Stimulated activated CD4-positive, alpha-beta T cell treated with anti-CD3 and anti-CD28 coated beads, Interleukin-1b, Interleukin-23, amount 100 ng/mL, for 1 hour (primary cell): ENCODE measurements at places on chromosomes 13 and 19.

DNA sequence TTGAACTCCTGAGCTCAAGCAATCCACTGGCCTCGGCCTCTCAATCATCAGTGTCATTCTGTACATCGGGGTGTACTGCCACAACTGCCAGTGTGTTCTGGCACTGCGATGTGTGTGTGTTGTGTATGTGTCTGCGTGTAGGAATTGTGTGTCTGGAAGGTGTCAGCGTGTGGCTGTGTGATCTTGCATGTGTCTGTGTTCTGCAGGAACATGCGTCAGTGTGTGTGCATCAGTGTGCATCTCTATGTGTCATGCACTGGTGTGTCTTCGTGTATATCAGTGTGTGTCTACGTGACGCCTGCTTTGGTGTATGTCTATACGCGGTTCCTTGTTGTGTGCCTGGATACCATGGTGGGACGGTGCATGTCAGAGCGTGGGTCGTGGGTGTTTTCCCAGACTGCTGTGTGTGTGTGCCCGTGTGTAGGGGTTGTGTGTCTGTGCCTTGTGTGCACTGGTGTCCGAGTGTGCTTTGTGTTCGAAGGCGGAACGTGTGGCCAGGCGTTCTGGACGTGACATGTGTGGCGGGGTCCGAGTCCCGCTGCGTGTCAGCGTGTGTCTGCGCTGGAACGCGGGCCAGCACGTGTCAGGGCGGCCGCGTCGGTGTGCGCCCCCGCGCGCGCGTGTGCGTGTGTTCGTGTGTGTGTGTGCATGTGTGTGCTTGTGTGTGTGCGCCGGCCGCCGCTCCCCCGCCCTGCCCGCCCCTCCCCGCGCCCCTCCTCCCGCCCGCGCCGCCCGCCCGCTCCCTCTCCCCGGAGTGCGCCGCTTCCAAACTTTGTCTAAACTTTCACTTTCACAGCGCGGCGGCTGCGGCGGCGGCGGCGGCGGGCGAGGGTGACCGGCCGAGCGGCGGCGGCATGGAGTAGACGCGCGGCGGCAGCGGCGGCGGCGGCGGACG is at the start of gene NFIX:
Gene NFIX (plus strand): TSS at position 775 of the 895 bp plus-strand sequence. CDS start 363 bp downstream, outside the sequence.
- peak; percentile 18 for DNase-seq

- no peak for DNase-seq
These were observed 12.6 kb downstream of the FFAR2 start for GRCh38 chr19:35460608-35461007.

- DNase-seq = no peak
These were observed 1.5 kb downstream of the TIMM13 start for GRCh38 chr19:2425622-2426581.

GRCh38 chr19:1882089-1882785 is 3.1 kb downstream of the ABHD17A start:
- no peak for DNase-seq

DNA sequence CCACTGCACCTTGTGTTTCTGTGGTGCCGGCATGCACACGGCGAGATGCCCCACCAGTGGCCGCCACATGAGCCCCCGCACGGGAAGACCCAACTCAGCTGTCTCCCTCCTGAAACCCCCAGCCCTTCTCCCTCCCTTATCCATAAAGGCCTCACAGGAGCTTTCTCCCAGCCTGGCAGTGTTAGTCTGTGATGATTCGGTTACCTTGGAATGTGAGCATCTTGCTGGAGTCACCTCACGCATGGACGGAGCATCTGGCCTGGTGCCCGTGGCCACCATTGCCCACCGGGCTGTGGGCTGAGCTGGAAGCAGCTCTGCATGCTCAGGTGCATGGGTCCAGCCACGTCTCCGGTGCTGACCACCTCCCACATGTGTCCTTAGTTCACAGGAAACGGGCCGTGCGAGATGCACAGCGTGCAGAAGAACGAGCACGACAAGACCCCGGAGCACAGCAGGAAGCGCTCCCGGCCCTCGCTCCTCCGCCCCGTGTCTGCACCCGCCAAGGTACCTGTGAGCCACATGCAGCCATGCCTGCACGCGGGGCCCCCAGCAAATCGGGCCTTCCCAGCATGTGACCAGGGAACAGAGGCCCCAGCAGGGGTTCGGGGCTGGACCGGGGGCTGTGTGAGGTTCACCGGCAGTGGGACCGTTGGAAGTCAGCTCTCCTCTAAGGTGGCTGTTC is 22.0 kb downstream of the SIN3B start:
- DNase-seq = no peak

DNA sequence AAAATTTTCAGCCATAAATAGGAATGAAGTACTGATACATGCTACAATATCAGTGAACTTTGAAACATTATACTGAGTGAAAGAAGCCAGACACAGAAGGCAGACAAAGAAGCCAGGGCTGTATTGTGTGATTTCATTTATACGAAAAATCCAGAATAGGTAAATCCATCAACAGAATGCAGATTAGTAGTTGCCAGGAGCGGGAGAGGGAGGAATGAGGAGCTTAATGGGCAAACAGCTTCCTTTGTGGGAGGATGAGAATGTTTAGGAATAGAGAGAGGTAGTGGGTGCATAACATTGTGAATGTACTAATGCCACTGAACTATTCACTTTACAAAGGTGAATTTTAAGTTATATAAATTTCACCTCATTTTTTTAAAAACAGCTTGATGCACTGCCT is 103.3 kb upstream of the SERTM1 start:
- DNase-seq = no peak

GRCh38 chr13:57638186-57638890 is 6.8 kb downstream of the PCDH17 start:
- no peak for DNase-seq

GRCh38 chr13:71830736-71831135 is 36.3 kb downstream of the DACH1 start:
- no peak for DNase-seq

GRCh38 chr13:29648760-29649159 is 53.3 kb upstream of the SLC7A1 start:
- no peak for DNase-seq

DNA sequence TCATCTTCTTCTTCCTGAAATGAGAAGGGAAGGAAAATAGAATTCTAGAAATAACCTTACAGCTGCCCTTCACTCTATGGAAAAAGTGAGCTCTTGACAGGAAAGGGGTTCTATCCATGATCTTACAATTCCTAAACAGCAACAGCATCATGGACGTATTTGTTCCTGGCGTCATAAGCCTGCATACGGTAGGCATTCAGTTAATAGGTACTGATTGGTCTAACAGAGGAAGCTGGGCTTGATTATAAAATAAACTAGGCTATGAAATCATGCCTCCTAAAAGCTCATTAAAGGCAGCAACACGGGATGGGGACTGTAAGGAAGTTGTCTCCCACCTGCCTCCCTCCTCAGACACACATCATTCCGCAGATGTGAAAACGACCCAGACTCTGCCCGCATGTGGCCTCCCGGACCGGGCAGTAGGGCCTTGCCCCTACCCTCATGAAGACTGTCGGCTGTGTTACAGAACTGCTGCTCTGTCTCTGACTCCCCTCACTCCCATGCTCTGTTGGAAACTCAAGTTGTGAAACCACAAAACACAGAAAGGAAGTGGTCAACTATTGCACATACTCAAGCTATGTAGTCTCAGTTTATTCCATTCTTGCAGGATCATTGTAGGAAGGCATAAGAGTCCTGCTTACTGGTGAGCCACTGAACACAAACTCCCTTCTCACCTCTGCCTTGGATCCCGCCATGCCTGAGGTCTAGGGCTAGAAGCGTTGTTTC is 129.8 kb downstream of the DLEU7 start:
- no peak for DNase-seq

GRCh38 chr19:13849991-13850909 is 26.7 kb upstream of the NANOS3 start:
- DNase-seq = no peak

DNA sequence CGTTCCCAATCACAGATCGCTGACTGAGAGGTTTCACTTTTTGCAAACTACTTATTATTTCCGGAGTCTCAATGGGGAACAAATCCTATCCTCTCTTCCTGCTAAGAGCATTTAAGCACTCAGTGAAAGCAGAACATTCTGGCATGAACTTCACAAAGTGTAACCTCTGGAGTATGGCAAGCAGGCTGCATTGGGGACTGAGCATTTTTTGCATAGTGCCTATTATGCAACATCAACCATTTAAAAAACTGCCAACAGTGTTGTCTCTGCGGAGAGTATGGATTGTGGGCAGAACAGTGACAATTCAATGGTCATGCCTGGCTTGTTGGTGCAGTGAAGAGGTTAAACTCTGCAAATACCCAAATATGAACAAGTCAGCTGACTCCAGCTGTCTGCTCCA is 484.6 kb downstream of the OLFM4 start:
- DNase-seq = no peak

DNA sequence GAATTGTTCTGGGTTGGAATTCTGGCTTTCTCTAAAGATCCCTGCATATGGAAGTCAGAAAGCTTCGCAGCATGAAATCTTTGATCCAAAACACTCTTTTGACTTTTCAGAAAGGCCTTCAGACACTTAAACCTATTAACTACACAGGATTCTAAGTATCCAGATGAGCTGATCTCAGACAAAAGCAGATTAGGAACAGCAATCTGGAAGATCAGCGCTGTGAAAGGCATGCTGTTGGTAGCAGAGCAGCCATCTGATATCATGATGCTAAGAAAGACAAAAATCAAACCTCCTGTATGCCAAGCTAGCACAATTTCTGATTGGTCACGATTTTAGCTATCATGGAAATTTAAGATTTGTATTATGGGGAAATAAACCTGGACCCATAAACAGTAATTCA is 589.9 kb downstream of the GPC5 start:
- no peak for DNase-seq

- DNase-seq = peak; percentile 70
These were observed 8.6 kb upstream of the NUP62 start for GRCh38 chr19:49937750-49938381.

- no peak for DNase-seq
These were observed 124.5 kb downstream of the ABCC4 start for GRCh38 chr13:95176611-95177259.

DNA sequence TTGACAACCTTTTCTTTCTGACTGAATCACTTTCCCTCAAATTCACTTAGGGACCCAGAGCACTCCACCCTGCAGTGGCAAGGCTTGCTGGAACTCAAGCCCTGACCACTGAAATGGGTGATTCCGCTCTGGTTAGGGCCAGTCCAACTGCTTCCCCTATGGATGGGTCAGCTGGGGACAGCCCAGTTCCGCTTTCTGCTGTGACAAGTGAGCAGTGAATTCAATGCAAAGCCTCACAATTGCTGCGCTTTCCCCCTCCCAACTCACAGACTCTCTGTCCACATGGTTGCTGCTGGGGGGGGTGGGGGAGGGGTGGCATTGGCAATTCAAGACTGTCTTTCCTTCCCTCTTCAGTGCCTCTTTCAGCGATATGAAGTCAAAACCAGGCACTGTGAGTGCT is 18.7 kb downstream of the CD70 start:
- no peak for DNase-seq

GRCh38 chr13:39283072-39283471 is 244.8 kb downstream of the NHLRC3 start:
- DNase-seq = no peak

DNA sequence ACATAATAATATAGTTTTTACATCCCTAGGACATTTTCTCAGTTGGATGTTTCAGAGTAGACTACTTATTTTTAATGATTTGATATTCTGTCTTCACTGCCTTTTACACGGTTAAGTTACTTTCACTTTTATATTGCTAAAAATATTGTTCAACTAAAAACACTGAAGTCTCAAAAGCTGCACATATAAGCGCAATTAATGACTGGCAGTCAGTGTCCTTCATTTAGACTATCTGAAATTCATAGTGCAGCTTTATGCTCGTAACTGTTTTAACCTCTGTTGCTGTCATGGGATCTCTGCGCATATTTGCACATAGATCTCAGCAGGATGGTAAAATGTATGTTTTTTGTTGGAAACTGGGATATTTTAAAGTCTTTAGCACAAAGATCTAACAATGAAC is 864.3 kb downstream of the SLITRK6 start:
- no peak for DNase-seq

DNA sequence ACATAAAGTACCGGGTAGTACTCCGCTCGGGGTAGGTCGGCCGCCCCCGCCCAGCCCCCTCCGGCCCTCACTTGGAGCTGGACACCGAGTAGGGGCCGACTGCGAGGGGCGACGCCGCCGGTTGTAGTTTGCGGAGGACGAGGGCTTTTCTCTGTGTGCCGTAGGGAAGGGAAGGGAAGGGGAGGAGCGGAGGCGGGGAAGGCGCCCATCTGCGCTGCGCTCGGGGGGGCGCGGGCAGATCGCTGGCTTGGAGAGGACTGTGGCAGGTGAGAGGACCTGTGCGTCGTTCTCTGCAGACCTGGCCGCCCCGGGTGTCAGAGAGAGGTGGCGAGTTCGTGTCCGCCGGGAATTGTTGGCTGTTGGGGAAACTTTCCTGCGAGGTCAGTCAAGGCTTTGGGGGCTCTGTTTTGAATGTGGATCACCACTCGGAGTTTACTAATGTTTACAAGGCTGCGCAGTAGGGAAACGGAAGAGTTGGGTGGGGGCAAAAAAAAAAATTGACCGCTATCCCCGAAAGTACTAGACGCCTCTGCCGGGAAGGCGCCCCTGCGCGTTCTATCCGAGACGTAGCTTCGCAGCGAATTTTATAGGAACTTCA is 1.4 kb downstream of the ING1 start:
- DNase-seq = peak; percentile 13

DNA sequence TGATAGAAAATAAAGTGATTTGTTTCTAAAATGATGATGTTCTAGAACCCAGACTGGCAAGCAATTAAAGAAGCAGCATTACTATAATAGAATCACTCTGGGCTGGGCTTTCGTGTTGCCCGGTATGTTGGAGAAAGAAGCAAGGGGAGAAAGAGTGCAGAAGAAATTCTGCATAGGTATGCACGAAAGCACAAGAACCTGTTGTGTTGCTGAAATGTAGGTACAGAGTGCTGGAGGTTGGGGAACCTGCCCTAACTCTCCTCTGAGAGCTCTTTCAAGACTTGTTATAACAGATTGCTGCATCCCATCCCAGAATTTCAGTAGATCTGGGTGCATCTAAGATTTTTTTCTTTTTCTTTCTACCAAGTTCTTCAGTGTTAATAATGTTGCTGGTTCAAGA is 95.7 kb upstream of the DACH1 start:
- DNase-seq = no peak

DNA sequence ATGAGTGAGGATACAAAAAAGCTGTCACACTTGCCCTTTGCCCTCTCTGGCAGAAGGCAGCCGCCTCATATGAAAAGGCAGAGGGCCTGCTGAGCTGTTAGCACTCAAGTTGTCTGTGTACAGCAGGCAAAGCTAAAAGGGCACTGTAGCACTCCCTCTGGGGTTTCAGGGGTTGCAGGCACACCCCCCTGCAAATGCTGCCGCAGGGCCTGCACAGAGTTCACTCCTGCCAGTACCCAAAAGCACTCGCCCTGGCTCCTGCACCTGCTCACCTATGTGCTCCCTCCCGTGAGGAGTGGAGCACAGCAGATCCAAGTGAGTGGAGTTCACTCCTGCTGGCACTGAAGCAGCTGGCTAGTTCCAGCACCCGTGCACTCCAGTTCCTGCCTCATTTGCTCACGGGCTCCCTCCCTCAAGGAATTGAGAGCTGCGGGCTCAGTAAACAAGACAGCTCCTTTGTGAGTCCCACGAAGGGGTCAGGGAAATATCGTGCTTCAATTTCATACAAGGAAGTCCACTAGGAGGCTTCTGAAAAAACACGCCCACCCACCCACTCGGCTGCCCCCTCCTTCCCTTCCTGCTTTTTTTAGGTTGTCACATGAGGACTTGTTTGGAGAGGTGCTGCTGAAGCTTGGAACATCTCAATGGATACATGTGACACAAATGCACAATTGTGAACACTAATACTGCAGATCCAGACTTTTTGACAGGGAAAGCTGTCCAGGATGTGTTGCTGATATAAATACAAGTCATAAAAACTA is 9.9 kb upstream of the RCBTB2 start:
- no peak for DNase-seq
